ENCODE measurements at places on chromosomes 7 and 10.

GRCh38 chr10:11837372-11838161 lies 14.4 kb downstream of the PROSER2 start:
- DNase-seq, result no peak

DNA sequence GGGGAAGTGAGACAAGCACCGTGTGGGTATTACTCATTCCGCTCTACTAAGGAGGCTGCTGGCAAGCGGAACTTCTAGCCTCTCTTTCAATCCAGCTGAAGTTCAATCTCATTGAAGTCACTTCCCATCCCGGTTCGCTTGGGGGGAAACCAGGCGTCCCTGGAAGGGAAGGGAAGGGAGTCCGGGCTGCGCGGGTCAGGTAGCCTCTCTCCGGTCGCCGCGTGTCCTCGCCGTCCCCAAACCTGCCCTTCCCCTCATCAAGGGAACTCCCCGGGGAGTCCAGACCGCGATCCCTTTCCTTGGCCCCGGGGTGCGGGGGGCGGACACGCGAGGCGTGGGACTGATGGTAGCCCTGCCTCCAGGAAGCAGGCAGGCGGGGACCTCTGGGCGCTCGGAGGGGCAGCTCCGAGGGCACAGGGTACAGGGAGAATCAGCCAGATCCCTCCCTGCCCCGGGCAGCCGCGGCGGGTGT lies 598 bp upstream of the ZEB1 start:
- DNase-seq, result no peak

GRCh38 chr7:6242561-6242960 lies 29.9 kb downstream of the CYTH3 start:
- DNase-seq, result no peak

- no peak for DNase-seq
Measured at GRCh38 chr7:149662591-149663095, 110.7 kb downstream of the ZNF467 start.

DNA sequence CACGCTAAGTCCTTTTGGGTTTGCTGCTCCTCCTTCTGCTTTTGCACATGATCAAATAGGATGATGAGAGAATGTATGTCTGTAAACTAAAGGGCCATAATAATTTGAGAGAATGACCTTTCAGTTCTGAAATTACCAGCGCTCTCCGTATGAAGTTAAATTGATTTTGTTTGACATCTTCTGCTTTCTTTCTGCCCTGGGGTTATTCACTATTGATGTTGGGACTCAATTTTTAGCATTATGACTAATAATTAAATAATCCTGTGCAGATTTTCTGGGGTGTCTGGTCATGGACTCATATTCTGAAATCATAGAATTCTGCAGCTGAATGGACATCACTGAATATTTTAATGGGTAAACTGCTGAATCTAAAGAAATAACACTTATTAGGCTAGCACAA lies 423.2 kb downstream of the POM121L12 start:
- no peak for DNase-seq

DNA sequence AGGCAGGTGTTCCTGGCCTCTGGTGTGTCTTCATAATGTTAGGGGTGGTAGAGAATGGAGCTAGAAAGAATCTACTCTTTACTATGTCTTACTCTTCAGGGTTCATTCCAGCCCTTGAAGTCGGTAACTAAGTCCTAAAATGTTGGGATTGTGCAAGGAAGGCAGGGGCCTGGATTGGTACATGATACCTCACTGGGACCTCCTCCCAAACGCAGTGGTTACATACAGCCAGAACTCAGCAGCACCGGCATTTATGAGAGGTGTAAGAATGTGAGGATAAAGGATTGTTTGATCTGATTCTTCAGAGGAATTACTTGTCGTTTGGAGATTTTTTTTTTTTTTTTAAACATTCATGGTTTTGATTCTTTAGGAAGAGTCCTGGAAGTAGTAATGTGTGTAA lies 6.9 kb downstream of the COMTD1 start:
- DNase-seq, result no peak

GRCh38 chr10:111076682-111077478 lies at the start of gene ADRA2A:
Gene ADRA2A (plus strand): TSS chr10:111077029. CDS start chr10:111077997, 968 bp downstream.
- peak; percentile 47 for DNase-seq

DNA sequence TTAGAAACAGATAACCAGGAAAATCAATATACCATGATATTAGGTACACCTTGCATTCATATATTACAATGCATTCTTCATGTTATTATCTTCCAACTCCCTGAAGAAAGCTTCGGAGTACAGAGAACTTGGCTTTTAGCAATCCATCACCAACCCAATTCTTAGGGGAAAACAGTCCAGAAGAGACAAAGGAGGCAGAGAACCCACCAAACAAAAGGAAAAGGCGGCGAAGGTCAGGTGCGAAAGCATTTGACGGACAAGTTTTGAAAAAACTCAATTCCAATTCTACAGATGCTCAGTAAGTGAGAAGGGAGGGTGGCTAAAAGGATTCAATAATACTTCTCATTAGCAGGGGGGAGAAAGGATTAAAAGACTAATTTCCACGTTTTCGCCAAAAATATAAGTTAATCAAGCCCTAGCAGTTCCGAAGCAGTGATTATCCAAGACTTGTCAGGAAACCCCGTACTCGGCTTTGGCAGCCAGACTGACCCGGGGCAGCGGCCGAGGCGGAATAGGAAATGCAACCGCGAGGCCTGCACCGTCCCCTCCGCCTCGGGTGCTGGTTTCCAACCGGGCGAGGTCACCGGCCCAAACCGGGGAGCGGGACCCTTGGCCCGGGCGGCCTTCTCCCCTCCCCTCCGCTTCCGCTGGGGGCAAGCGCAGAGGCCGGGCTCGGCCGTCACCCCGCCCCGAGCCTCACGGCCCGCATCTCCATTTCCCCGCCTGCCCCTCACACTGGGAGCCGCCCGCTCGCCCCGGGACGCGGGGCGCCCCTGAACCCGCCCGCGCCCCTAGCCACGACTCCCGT lies 747 bp downstream of the GDI2 start:
- peak; percentile 26 for DNase-seq

DNA sequence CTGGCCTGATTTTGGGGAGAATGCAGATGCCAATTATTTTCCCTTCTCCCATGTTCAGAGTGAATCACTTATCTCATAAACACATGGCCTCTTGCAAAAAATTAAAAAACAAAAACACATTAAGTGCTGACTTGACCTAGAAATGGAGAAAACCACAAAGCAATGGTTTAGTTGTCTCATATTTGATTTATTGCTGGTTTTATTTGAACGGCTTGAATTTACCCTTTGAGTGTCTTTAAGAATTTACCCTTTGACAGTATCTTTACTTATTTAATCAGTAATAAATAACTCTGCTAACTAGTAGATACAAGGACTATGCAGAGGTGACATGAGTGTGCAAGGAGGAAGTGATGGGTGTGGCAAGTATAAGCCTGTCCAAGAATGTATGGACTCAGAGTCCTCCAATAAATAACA lies 68.1 kb upstream of the GSDME start:
- no peak for DNase-seq

- DNase-seq, result no peak
Measured at GRCh38 chr7:88280801-88281200, 25.9 kb downstream of the STEAP4 start.

DNA sequence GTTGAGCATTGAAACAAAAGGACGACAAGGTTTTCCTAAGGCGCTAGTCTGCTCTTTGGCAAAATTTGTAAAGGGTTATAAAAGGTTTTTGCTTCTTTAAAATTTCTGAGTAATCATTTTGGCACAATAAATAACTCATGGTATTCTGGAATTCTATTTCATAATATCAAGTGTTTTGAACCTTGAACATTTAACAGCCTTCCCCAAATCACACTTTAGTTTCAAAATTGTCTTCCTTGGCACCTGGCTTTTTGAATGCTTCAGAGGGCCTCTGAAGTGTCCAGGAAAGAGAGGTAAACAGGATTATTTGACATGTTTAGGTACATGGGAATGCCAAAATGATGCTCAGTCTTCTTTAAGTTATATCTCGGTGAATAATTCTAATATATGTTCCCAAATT lies 220.8 kb downstream of the PHF14 start:
- no peak for DNase-seq

DNA sequence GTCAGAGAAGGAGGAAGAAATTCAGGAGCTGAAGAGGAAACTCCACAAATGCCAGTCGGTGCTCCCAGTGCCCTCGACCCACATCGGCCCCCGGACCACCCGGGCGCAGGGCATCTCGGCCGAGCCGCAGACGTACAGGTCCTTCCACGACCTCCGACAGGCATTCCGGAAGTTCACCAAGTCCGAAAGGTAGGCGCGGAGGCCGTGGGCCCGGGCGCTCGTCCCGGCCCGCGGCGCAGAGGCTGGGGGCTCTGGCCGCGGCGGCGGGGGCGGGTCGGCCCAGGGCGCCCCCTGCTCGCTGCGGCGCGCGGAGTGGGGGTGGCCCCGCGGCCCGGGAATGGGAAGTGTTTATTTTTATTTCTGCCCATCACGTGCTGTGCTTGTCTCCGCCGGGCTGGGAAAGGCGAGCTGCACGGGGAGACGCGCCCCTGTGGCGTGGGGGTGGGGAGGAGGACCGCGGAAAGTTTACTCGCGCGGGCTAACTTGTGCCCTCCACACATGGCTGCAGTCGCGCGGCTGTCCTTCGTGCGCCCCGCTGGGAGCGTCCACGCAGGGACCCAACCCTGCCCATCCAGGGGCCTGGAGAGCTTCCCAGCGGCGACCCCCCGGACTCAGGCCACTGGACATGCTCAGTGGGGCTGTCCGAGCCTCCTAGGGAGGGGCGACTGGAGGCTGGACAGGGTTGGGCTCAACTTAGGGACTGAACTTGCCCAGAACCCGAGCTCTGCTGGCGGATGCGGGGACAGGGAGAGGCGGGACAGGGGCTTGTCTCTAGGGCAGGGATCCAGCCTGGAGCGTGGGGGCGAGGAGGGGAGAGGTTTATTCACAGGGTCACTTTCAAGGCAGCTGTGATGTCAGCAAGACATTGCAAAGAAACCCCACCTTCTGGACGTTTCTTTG lies 82.6 kb upstream of the PRKG1 start:
- peak; percentile 40 for DNase-seq

DNA sequence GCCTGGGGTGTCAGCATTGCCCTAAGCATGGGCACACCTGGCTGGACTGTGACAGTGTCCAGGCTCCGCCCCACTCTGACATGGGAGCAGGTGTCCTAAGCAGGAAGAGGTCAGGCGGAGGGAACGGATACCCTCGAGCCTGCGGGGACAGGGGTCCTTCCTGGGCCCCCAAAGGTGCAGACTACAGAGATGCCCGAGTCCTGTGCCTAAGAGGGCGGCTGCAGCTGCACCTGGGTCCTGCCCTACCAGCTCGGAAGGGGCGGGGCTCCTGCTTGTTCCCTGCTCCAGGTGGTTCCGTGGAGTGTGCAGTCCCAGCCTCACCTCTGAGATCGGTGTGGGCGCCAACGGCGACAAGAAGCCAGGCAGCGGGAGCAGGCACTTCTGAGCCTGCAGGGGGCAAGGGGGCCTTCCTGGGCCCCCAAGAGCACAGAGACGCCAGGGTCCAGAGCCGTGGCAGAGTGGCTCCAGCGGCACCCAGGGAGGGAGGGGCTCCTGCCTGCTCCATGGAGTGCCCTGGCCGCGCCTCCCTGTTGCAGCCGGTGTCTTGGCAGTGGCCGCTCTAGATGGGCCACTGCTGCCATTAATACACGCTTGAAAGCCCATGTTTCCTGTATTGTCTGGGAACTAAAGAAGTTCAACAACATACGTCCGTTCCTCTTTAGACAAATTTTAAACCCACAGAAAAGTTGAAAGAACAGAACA lies 64.5 kb upstream of the CACNA2D1 start:
- no peak for DNase-seq

DNA sequence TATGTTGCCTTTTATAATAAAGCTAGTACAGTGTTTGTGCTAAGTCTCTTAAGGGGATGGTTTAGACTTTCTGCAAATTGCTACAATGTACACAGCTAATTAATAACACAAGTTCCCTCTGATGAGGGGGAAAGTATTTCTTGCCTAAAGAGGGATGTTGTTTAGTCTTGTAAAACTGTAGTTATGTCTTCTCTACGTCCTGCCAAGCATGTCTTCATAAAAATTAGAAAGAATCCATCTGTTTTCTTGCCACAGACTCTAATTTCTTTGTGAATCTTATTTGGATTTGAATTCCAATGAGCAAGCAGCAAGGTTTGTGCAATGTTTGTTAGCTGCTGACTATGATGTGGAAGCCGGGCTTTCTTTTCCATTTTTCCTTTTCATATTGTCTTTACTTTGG lies 28.2 kb downstream of the ADARB2 start:
- no peak for DNase-seq

DNA sequence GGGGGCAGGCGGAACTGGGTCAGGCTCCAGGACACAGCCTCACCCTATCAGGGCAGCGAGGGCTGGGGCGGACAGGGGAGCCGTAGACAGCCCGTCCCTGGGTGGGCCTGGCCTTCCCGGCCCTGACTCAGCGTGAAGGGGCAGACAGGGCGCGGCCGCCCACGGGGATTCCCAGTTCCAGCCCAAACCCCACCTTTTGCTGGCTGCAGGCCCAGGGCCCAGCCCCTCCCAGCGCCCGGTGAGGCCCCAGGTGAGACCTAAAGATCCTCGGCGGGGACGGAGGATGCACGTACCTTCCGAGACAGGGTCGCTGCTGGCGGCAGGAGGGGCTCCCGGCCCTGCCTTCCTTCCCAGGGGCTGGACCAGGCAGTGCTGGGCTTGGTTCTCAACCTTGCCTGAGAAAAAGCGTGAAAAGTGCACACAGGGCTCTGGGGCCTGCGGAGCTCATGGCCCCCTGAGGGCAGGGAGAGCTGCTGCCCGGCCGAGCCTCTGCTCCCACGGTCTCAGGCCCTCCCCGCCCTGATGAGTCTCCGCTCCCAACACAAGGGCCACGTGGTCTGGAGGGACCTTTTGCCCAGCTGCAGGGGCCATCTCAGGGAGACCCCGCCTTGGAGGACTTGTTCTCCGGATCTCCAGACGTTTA lies 43.9 kb upstream of the DNAJB6 start:
- DNase-seq, result no peak

GRCh38 chr7:81990395-81990794 lies 220.5 kb upstream of the HGF start:
- DNase-seq, result no peak

DNA sequence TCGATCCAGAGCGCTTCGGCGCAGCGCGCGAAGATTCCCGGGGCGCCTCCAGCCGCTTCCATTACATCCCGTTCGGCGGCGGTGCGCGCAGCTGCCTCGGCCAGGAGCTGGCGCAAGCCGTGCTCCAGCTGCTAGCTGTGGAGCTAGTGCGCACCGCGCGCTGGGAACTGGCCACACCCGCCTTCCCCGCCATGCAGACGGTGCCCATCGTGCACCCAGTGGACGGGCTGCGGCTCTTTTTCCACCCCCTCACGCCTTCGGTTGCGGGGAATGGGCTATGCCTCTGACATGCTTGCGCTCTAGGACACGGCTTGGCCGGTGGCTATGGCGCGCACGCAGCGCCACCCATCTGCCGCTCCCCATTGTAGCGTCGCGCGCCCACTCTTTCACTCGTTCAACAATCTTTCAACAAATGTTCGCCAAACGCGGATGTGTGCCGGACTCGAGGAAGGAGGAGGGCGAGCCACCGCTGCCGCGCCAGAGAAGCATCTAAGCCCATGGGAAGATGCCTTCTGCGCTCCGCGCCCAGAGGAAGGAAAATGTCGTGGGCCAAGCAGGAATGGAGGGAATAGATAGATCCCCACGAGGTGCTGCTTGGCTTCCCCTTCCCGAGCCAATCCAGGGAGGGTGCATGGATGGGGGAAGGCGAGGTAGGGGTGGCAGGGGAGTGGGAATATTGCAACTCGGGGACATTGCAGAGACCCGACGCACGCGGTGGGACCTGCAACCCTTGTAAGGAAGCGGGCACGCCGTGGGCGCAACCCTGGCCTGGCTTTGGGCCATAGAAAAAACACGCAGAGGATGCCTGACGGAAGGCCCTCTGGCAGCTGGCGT lies 5.1 kb upstream of the CYP26A1 start:
- DNase-seq, result no peak

Data from right renal cortex interstitium (tissue), 3 donors.